Activated CD4-positive, alpha-beta T cell treated with anti-CD3 and anti-CD28 coated beads, Interleukin-10, Interleukin-2, amounts not matched to agents 100 ng/mL and 50 ng/mL, durations not matched to agents 16 hours and 8 hours (primary cell): ENCODE measurements at places on chromosomes 2 and 18.

- DNase-seq: peak; percentile 19
These were observed 232.9 kb downstream of the GULP1 start for GRCh38 chr2:188524519-188525113.

DNA sequence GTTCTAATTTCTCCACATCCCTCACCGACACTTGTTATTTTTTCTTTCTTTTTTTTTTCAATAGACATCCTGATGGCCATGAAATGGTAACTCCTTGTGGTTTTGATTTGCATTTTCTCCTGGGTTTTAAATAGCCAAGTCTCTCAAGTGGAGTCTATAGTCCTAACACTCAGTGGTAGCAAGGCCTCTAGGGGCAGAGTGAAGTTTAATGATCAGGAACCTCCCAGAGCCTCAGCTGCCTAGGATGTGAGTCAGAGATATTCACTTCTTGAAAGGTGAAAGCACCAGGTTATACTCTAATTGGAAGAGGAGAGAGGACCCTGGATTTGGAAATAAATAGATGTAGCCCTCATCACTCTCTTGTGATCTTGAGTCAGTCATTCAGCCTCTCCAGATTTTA is 62.7 kb upstream of the CAPN13 start:
- no peak for DNase-seq

- DNase-seq: no peak
These were observed 1094.8 kb downstream of the SUCLG1 start for GRCh38 chr2:83364264-83364663.

DNA sequence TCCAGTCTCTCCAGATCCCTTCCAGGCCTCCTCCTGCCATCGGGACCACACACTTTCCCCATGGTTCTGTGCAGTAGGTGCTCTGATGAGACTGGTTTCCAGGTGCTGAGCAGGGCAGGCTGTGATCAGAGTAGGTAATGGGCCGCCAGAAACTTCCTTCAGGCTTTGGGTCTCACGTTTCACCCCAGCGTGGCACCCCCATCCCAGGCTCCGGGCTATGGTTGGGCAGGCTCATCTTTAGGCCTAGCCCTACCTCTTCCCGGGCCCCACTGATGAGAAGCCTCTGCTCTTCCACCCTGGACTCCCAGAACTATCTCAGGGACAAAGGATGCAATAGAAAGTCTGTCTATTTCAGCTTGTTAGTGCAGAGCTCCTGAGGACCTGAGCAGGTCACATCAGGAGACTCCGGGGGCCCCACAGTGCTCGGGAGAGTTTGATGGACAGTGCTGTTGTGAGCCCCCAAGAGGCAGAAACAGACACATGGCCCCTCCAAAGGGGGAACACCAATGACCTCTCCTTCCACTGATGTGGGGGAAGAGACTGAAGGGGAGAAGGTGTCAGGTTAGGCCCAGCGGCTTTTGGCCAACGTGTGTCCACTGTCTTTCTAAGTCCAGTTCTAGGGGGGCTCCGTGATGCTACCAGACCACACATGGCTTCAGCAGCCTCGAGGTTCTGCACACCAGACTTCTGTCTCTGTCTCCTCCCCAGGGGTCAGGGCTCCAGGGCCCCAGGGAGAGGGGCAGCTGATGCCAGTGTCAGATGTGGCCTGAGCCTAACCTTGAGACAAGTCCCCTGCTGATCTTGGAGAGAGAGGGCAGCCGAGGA is 5.8 kb upstream of the PROM2 start:
- DNase-seq: no peak

DNA sequence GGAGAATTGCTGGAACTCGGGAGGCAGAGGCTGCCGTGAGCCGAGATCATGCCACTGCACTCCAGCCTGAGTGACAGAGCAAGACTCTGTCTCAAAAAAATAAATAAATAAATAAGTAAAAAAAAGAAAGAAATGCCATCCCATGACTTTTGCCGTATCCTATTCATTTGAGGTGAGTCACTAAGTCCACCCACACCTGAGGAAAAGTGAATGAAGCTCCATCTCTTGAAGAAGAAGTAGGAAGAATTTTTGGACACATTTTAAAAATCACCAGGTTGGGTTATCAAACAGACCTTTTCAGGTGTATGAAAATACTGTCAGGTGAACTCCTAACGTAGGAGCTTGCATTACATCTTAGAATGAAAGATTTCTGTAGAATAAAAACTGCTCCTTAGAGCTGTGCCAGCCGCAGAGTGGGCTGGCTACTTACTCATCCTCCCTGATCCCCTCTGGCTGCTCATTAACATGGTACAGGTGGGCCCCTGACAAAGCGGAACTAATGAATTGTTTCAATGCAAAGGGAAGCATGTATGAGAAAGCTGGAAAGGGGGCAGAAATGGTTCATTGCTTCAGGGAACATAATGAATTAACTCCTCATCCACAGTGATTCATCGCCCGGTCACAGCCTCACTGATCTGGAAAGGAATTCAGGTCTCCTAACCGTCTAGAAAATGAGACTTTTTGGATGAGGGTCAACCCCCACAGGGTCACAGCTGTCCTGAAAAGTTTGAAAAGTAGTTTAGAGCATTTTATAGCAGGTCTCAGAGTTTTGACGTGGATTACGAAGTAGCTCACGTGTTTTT is 191.4 kb downstream of the SPP2 start:
- DNase-seq: no peak

- DNase-seq: no peak
These were observed 73.8 kb downstream of the TRABD2A start for GRCh38 chr2:84807063-84807485.

DNA sequence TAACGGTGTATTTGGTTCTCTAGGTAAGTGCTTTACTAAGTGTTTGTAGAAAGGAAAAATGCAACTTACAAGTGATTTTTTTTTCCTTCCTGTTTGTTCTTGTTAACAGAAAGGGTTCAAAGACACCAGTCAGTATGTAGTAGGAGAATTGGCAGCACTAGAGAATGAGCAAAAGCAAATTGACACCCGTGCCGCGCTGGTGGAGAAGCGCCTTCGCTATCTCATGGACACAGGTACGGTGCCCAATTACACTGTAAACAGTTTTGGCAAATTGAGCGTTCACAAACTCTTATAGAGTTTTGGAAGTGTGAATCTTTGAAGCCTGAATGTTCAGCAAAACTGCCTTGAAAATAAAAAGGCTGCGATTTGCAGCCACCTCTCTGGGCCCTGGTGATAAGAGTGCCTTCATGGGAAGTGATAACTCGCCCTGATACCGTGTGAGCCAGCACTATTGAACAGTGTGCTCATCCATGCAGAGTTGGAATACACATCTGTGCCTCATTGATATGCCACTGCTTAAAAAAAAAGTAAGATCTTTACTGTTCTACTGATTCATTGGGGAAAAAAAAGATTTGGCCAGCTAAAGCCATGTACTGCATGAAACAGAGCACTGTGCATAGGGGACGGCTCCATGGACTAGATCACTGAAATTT is 54.0 kb upstream of the OTX1 start:
- DNase-seq: no peak

DNA sequence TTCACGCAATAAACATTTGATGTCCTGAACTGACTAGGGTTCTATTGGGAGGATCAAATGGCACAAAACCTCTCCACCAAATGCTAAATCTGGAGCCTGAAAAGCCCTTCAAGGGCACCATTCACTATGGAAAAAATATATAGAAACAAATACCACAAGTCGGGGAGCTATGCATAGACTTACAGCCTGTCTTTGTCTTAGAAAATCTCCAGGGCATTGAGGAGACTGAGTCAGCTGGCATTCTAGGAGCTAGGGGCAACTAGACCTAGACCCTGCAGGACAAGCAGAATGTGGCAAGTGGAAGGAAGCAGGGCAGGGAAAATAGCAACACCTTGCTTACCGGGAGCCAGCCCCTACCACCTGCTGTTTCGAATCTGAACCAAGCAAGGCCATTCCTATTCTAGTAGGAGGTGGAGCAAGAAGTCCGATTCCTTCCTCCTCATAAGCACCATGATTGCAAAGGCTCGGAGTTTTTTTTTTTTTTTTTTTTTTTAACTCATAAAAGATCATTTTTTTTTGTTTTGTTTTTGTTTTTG is 77.8 kb downstream of the DDX1 start:
- no peak for DNase-seq

GRCh38 chr18:49757513-49758262 is 55.6 kb downstream of the ACAA2 start:
- no peak for DNase-seq
